Lower leg skin (tissue), 4 donors: ENCODE measurements at places on chromosomes 2 and 18. TPM values are rescaled to one million over a fixed set of nuclear protein-coding genes. Genes with fewer than 3 reads are reported as not detected.

GRCh38 chr2:216596980-216597509 lies 36.2 kb upstream of the IGFBP2 start:
- no peak for DNase-seq

DNA sequence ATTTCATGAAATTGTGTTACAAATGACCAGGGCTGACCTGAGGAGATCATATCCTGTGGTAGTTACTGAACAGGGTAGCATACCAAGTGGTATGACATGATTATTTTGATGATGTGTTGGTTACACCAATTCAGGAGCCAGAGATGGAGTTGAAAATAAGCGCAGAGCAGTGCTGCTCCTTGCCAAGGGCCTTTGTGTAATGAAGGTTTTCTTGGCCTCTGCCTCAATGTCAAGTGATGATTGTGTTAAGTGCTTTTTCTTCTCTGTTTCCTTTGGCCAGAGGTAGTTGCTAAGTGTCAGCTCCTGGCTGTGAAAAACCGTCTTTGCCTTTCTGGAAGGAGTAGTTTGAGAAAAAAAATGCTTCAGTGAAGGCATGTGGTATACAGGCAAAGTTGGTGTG lies 131.2 kb downstream of the CERS6 start:
- DNase-seq: no peak

DNA sequence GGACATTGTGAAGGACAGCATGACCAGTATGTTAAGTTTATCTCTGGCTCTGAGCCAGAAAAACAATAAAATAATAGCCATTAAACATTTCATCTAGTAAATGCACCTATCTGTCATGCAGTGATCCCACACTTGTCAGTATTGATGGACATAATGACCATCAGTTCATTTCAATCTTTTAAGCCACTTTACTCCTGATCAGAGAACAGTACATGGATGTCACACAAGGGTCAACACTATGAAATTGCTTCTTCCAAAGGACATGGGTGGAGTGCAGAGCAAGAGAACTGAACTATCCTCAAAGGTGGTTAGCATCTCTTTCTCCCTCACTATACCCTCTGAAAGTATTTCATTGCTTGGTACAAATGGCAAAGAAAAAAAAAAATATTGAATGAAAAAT lies 816.0 kb upstream of the GYPC start:
- DNase-seq: no peak

GRCh38 chr2:196336715-196337114 lies 165.3 kb upstream of the STK17B start:
- DNase-seq: no peak

DNA sequence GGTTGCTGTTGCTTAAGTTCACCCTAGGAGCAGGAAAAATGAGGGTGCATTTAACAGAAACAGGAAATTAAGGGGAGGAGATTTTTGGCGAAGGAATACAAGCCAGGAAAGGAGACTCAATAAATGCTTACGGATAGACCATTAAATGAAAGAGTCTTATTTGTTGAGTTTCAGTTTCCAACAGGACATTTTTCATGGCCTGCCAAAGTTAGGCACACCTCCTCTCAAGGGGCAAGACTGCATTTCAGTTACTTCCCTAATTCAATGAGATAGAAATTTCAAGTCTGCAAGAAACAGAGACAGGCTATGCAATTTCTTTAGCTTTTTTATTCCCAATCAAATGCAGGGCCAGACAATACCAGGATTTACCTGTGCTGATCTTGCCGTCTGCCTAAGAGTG lies 394.7 kb upstream of the KLHL29 start:
- DNase-seq: no peak

DNA sequence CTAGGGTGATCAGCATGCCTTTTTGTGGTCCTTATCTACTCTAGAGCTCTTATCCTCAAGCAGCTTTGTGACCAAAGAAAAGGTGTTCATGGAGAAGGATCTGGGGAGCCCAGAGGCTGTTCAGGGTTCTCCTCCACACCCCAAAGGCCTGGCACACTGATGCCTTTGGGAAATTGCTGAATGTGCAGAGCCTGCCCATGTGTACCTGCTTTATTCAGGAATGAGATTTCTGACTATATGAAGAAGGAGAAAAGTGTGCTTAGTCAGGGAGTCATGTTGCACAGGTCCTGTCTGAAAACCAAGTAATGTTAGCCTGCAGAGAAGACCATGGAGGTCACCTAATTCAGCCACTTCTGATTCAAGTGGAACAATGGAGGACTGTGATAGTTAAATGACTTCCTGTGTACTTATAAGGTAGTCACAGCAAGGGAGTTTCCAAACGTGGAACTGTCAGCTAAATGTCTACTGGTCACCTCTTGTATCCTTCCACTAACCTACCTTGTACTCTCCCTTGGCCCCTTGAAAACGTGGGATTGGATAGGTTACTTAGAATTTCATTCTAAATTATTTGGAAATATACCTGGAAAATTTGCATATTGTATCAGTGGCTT lies 81.3 kb downstream of the LIMS1 start:
- DNase-seq: peak; percentile 10

- no peak for DNase-seq
These were observed 67.4 kb downstream of the SH3YL1 start for GRCh38 chr2:196406-196805.

DNA sequence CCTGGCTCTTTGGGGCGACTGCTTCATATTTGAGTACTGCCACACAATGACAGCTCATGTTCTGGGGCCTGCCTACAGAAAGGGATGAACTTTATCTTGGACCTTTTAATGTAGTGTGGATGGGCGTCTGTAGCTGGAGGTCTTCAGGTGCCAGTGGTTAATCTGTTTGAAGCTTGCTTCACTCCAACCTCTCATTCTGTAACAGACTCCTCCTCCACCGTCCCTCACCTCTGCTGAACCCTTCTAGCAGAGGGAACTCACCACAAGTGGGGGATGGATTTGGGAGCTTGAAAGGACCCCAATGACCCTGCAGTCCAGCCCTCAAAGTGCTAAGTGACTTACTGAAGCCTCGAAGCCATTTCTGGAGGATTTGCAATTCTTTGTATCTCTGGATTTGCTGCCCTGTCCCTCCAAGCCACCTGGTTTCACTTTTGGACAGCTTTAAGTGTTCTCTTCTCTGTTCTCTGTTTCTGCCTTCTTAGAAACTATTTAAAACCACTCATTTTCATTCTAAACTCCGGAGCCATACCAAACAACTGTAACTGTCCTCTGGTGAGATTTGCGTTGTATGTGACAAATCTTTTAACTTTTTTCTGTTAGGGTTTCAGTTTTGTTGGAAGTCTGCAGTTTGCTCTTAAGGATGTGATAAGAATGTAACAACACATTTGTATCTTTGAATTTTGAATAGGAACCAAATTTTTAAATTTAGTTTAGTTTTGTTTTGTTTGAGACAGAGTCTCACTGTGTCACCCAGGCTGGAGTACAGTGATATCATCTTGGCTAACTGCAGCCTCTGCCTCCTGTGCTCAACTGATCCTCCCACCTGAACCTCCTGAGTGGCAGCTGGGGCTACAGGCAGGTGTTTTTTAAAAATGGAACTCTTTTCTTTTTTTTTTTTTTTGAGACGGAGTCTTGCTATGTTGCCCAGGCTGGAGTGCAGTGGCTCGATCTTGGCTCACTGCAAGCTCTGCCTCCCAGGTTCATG lies 37.0 kb upstream of the CASP8 start:
- DNase-seq: no peak

DNA sequence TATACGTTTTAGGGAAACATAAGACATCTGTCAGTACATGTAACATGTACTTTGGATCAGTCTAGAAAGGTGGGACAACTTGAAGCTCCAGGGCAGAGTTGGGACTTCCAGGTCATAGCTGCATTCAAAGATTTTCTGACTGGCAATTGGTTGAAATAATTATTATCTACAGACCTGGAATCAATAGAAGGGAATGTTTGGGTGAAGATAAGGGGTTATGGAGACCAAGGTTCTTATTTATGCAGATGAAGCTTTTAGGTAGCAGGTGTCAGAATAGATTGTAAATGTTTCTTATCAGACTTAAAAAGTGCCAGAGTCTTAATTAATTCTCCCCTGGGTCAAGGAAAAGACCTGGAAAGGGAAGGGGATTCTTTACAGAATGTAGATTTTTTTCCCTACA lies 19.8 kb downstream of the RPIA start:
- DNase-seq: no peak

- DNase-seq: no peak
These were observed 16.2 kb downstream of the SETBP1 start for GRCh38 chr18:44696892-44697291.

DNA sequence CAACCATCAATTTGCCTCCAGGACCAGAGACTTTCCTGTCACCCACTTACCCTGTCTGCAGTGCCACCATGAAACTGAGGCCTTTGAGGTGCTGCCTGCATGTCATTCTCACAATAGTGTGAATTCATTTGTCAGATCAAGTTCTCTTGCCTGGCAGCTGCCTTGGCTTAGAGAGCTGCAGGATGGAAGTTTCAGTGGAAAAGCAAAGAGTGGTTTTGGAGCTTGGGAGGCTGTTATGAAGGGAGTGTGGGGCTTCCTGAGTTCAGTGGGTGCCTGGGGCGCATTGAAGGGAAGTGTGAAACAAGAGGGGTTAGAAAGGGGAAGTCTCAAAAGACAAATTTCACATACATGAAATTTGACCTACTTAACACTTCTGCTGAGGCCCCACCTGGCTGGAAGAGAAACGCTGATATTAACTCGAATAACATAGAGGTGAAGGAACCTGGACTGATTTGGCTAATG lies 7.9 kb upstream of the LBH start:
- no peak for DNase-seq

DNA sequence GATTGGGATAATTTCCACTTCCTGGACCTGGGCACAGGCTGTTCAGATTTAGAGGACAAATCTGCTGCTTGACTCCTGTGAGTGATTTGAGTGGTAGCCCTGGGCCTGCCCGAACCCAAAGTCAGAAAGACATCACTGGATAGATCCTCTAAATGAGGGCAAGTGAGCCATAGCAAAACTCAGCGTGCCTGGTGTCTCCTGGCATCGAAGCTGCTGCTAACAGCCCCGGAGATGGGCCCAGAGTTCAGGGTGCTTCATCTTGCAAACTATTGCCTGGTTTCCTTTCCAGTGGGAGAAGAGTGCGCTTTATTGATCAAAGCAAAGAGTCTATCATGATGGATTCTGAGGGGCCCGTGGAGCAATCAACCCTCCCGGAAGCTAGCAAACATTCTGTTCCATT lies 153.1 kb upstream of the KLHL29 start:
- no peak for DNase-seq

DNA sequence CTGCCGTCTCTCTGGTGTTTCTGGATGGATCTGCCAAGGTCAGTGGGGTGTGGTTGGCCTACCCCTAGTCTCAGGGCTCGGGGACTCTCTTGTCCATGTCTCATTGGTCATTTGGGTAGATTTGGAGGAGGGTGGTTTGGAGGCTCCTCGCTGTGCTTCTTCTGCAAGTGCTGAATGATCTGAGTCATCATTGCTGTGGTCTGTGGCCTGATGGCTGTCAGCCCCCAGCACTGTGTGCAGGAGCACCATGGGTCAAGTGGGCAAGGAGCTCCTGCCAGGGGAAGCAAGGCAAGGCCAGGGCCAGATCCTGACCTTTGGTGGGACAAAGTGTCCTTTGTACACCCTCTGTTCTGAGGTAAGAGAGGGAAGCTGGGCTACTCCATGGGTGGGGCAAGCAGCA lies 221.8 kb downstream of the FHOD3 start:
- DNase-seq: no peak

- no peak for DNase-seq
These were observed 166.2 kb downstream of the TDRD15 start for GRCh38 chr2:21289989-21290388.

GRCh38 chr2:178238154-178238521 lies 43.8 kb downstream of the OSBPL6 start:
- no peak for DNase-seq

DNA sequence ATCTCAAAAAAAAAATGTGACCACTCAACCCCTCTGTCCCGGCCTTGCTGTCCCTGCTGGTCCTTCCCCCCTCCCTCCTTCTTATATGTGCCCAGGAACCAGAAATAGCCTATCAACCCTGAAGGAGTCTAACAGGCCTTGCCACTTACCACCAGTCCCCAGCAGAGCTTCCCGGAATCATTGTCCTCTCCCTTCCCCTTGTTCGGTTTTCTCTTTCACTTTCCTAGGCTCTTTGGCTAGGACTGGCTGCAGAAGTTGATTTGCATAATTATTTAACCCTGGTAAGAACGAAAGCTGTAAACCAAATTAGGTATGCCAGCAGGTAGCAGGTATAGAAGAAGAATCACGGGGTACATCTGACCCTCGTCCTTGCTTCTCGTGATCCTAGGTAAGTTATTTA lies 72.6 kb upstream of the ZNF532 start:
- DNase-seq: no peak

- no peak for DNase-seq
These were observed 24.3 kb downstream of the DIS3L2 start for GRCh38 chr2:231985823-231986261.

DNA sequence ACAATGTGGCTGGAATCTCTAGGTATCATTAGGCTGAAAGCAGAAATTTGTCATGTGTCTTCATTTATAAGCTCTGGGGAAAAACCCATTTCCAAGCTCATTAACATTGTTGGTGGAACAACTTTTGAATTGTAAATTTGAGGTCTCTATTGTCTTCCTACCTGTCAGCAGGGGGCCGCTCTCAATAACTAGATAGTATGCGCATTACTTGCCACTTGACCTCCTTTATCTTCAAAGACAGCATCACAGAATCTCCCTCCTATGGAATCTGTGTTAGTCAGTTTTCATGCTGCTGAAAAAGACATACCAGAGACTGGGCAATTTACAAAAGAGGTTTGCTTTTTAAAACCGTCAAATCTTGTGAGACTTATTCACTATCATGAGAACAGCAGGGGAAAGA lies 223.1 kb downstream of the CALCRL start:
- no peak for DNase-seq

DNA sequence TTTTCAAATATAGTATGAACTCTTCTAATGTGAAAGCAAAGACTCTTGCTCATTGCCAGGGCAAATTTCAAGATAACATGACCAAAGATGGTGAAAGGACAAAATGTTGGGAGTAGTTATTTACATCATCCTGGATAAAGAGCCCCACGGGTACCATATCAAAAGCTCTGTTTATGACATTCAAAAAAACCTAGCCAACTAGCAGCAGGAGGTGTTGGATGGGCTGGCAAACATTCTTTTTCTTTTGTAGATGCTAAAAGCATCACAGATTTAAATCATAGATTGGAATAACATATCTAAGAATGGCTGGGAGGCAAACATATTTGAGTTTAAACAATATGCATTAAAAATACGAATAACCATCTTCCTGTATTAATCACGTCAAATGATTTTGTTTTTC lies 153.5 kb downstream of the ICOS start:
- no peak for DNase-seq

GRCh38 chr2:206442833-206443734 lies at the start of gene ADAM23:
Gene ADAM23 (plus strand): TSS chr2:206443532. CDS start chr2:206443867, 335 bp downstream.
- DNase-seq: no peak

RNMT gene
- 24.2 TPM for total RNA-seq

CROCC2 gene
- total RNA-seq: not detected

SLC9A2 gene
- 3.9 TPM for total RNA-seq

TRIM43 gene
- not detected for total RNA-seq

SP9 gene
- total RNA-seq: not detected

ACTG2 gene
- total RNA-seq: 5.2 TPM

HOXD1 gene
- 0.23 TPM for total RNA-seq
